Stimulated activated CD8-positive, alpha-beta memory T cell treated with anti-CD3 and anti-CD28 coated beads, Interleukin-4, amount 100 ng/mL, for 4 hours (primary cell): ENCODE measurements at places on chromosomes 4 and X.

DNA sequence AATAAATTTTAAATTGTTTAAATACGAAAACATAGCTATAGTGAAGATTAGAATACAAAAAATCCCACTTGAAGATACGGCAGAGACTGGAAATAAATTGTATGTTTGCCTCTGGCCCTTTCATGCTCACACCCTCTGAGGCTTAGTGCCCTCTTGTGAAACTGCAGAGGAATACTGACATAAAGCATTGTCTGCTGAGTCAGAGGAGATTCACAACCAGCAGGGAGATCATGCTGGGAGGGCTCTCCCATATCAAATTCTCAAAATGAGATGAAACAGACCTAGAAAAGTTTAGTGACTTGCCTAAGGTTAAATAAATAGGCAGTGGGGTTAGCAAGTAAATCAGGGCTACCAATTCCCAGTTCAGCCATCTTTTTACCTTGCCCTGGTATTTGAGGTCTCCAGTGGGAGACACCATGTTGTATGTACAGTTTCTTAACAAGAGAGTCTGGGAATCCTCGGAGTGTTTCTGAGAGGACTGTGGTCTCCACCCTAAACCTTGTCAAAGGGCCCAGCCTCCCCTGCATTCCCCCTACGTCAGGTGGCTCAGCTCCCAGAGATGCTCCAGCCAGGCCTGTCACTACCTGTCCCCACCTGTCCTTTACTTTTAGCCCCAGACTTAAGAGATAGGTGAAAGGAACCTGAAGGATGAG is 581.4 kb upstream of the DIPK2B start:
- no peak for DNase-seq

DNA sequence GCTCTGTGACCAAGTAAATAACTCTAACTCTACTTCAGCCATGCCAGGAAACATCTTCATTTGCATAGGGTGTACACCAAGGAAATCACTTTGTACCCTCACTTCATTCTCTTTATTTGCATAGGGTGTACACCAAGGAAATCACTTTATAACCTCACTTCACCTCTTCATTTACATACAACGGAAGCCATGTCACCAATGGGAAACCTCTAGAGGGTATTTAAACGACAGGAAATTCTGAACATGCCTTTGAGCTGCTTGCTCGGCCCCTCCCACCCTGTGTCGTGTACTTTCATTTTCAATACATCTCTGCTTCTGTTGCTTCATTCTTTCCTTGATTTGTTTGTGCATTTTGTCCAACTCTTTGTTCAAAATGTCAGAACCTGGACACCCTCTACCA is 848.1 kb upstream of the FRG1 start:
- no peak for DNase-seq

- DNase-seq = no peak
Observed at GRCh38 chr4:10104211-10104990, 12.2 kb downstream of the WDR1 start.

GRCh38 chrX:115372152-115372551 is 82.6 kb downstream of the LUZP4 start:
- no peak for DNase-seq

GRCh38 chrX:131789664-131790063 is 233.4 kb upstream of the STK26 start:
- DNase-seq = no peak

DNA sequence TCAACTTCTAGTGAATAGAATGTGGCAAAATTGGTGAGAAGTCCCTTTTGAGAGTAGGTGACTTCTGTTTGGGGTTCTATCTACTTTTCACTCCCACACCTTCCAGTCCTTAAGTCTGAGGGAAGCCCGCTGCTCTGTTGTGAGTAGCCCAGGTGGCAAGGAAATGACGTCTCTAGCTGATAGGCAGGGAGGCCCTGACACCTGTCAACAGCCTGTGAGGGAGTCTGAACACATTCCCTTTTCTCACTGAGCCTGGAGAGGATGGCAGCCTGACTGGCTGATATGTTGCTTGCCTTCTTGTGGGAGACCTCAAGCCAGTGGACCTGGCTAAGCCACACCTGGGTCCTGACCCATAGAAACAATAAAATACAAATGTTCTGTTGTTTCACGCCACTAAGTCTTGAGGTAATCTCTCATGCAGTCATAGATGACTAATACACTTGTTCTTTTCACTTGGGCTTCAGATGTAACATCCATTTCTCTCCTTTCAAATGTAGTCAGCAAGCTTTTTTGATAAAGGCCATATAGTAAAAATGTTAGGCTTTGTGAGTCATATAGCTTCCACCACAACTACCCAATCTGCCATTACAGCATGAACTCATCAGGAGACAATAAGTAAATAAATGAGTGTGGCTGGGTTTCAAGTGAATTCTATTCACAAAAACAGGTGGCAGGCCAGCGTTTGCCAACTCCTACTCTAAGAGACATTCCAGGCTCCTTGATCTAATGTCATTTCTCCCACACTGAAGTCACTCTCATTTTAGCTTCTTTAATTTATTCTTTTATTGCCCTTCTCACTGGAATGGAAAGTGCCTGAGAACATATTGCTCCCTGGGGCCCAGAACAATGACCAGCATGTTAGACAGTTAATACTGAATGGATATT is 265.1 kb upstream of the MAD2L1 start:
- no peak for DNase-seq

- DNase-seq = no peak
Observed at GRCh38 chrX:100350704-100351489, 59.2 kb downstream of the PCDH19 start.

DNA sequence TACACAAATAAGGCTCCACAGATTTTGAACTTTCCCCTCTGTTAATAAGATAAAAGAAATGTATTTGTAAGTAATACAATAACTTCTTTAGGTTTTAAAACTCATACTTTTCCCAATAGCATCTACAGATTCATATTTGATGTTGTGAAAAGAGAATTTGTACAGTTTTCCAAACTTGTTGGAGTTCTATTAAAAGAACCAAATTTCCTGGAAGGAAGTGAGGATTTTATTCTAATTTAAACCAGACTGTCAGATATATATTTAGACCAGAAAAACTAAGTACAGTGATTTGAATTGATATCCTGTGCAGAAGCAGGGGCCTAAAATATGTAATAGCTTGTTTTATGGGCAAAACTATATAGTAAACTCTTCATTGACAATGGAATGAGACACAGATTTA is 53.7 kb downstream of the NAA11 start:
- DNase-seq = no peak

- no peak for DNase-seq
Observed at GRCh38 chr4:40479378-40479777, 144.2 kb downstream of the CHRNA9 start.

DNA sequence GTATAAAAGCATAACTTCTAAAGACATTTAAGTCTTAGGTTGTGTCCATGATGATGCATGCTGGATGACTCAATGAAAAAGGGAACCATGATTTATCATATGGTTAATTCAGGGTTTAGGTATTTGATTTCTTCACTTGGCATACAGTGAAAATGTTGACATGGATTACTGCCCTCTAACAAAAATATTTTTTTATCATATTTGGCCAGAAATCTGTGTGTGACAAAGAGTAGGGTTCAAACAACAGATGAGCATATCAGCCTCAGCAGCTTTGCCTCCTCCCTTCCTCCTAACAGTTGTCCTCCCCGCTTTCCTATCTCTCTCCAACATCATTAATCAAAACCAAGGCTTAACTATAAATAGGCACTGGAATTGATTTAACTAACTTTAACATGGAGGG is 46.3 kb downstream of the ARHGAP6 start:
- no peak for DNase-seq

DNA sequence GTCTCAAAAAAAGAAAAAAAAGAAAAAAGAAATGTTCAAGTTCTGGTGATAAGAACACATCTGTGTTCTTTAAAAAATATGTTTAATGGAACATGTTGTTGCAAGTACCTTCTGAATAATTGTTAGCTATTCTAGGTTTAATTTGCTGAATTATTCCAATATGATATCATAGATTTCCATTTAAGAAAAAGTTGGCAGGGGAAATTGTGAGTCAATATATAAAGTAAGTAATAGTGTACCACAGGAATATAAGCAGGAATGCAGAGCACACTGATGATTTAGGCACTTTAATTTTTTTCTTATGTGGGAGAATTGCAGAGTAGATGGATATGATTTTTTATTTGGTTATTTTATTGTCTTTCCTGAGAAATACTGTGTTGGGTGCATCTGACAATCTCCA is 190.7 kb downstream of the RPA4 start:
- DNase-seq = no peak

DNA sequence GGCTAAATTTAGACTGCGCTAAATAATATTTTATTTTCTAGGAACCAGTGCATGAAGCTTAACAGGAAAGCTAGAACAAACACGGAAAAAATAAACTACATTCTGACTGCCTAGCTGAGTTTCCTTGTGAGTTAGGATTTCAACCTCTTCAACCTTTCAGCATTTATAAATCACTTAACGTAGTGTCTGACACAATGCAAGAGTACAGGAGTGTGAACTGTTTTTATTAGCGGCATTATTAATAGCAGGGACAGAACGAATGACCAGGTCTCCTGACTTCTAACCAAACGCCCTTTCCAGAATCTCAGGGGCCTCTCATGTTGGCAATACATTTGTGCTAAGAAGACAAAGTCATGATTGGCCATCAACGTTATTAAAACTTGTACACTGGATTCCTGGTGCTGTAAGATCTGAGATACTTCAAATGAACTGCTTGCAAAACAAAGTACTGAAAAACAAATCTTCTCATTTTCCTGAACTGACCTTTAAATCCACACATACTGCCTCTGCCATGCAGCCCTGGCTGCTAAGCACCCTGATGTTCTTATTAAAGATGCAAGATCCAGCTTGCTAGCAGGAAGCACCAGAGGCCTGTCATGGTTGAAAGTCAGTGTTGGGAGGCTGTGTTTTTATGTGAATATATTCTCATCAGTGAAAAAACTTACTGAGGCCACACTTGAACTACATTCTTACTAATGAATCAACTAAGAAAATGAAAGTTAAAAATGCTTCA is 380.4 kb upstream of the CPEB2 start:
- DNase-seq = no peak

GRCh38 chrX:69424161-69424560 is 80.0 kb upstream of the NALF2 start:
- DNase-seq = no peak

DNA sequence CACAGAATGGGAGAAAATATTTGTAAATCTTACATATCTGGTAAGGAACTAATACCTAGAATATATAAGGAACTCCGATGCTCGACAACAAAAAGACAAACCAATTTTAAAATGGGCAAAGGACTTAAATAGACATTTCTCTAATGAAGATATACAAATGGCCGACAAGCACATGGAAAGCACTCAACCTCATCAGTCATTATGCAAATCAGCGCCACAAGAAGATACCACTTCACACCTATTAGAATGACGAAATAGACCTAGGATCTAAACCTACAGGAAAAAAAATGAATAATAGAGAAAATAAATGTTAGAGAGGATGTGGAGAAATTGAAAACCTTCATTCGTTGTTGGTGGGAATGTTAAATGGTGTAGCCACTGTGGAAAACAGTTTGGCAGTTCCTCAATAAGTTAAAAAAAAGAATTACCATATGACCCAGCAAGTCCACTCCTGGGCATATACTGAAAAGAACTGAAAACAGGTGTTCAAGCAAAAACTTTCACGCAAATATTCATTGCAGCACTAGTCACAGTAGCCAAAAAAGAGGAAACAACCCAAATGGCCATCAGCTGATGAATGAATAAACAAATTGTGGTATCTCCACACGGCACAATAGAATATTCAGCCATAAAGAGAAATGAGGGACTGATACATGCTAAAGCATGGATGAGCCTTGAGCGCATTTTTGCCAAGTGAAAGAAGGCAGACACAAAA is 57.3 kb upstream of the WDR19 start:
- no peak for DNase-seq

- no peak for DNase-seq
Observed at GRCh38 chr4:174423257-174423944, 98.9 kb downstream of the HPGD start.

DNA sequence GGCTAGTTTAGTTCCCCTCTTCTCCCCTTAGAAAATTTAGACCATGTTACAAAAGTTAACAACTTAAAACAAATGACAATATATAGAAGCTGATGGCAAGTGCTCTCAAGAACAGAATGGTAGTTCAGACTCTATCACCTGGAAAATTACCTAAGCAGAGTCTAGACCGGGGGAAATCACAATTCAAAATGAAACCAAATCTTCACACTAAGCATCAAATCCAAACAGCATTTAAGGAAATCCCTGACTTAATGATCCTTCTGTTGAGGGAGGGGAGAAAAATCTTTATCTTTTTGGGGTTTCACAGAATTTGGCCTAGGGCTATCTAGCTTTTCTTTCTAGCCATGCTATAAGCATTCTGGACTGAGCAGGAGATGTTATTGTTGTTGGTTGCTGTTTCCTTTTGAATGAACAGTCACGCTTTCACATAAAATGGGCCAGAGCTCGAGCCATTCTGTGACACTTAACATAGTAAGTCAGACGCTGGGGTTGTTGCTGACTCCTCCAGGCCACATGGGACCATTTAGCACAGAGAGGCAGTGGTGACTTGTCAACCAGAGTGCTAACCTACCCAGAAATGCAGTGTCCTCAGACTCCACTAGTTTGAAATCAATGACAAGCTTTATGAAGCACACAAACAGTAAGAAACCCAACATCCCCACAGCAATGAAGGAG is 16.0 kb upstream of the LSM6 start:
- no peak for DNase-seq

- no peak for DNase-seq
Observed at GRCh38 chr4:52142816-52143215, 91.7 kb downstream of the SPATA18 start.

DNA sequence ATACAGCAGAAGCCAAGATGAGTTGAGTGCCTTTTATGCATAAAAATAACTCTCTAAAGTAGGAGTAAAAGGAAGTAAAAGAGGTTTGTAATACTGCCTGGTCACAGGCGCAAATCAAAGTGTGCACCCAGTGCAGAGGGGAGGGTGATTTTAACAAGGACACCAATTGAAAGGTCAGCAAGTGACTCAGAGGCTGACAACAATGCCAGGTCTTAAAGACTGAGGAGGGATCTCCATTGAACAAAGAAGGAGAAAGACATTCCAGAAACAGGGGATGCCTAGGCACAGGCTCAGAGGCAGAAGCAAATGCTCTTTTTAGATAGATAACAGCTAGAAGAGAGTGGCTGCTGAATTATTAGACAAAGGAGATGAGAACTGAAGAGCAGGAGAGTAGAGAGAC is 297.4 kb upstream of the VCX start:
- no peak for DNase-seq

DNA sequence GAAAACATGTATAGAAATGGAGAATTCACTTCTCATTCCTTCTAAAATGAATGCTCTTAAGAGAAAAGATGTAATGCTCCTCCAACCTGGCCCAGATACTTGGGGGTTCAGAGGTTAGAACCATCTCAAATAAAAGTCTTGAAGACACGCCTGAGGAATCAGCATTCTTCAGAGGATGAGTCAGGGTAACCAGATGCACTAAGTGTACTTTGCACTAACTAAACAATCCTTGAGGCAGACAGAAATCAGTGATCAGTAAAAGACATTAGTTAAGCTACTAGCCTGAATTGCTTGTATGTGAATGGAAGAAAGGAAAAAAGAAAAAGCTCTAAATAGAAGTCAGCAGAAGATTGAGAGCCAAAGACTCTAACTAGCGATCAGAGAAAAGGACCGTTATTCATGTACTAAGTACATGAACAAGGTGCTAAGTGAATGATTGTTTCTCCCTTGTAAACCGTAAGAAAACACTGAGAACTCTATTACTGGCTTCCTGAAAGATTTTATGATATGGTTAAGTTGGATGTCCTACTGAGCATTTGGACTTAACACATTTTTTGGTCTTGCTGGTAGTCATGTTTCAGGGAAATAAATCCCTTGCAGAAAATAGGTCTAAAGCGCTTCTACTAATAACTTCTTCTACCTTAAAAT is 738.3 kb downstream of the STPG2 start:
- no peak for DNase-seq

GRCh38 chr4:70991596-70991995 is 1.9 kb upstream of the DCK start:
- no peak for DNase-seq
